NCI-H1436 treated with DMSO at 0.1 percent for 48 hours (cell line): ENCODE measurements at places on chromosomes 11 and 22.

- DNase-seq: no peak
Measured at GRCh38 chr11:134734141-134734845, 322.3 kb upstream of the B3GAT1 start.

DNA sequence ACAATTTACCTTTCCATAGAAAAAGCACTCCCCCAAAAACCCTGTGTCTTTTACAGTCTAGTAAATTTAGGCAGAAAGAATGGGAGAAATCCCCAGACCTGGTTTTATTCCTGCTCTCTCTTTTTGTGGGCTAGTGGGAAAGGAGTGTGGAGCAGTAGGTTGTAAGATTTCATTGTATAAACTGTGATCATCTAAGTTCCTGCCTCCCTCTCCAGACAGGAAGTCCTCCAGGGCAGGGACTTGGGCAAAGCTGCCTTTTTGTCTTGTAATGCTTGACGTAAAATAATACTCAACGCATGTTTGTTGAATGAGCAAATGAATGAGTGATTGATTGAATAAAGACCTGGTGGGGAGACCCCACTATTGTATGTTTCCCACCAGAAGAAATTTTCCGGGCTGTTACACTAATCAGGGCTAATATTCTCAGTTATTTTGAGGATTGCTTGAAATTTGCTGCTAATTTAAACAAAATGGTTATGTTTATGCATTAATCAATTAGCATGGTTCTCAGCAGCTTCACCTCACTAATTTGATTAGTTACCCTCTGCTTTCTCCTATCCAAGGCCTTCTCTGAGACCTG lies 36.3 kb downstream of the CSNK2A3 start:
- no peak for DNase-seq

- DNase-seq: no peak
Measured at GRCh38 chr11:42772886-42773285, 538.9 kb upstream of the API5 start.

DNA sequence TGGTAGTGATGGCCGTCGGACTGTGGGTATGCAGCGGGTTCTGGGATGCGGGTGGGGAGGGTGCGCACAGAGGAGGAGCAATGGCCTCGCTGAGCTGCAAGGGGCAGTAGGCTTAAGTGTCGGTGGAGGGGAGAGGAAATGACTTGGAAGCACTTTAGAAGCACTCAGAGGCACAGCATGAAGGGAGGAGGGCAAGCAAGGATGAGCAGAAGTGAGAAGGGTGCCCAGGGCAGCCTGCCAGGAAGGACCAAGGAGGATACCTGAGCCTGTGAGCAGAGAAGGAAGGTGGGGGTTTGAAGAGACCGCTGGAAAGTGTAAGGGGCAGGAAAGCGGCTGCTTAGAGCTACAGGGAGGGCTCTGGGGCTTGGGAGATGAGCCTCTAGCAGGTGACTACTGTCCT lies 330 bp downstream of the SLC5A1 start:
- DNase-seq: no peak

- DNase-seq: no peak
Measured at GRCh38 chr11:121626980-121627379, 174.2 kb upstream of the SORL1-AS1 start.

GRCh38 chr11:33885338-33886005 lies 6.4 kb downstream of the LMO2 start:
- no peak for DNase-seq

DNA sequence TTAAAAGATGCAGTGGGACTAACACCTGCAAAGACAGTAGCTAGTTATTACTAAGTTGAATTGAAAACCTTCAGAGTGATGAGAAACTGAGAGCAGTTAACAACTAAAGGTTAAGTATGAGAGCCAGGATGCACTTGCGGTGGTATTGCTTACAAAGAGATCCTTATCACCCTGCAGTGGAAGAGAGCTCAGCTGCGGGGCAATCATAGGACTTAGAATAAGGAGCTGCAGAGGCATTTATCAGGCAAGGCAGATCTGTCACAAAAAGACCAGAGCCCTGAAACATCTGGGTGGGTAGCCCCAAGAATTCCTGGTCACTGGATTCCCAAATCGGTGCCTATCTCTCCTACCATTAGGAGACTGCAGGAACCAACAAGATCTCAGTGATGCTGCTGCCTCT lies 34.3 kb upstream of the CFAP300 start:
- DNase-seq: no peak

GRCh38 chr11:67271541-67272284 lies 5.4 kb downstream of the GRK2 start:
- no peak for DNase-seq

- DNase-seq: no peak
Measured at GRCh38 chr22:22248878-22249277, 4.3 kb downstream of the VPREB1 start.

- no peak for DNase-seq
Measured at GRCh38 chr11:76455931-76456330, 11.1 kb downstream of the EMSY start.

DNA sequence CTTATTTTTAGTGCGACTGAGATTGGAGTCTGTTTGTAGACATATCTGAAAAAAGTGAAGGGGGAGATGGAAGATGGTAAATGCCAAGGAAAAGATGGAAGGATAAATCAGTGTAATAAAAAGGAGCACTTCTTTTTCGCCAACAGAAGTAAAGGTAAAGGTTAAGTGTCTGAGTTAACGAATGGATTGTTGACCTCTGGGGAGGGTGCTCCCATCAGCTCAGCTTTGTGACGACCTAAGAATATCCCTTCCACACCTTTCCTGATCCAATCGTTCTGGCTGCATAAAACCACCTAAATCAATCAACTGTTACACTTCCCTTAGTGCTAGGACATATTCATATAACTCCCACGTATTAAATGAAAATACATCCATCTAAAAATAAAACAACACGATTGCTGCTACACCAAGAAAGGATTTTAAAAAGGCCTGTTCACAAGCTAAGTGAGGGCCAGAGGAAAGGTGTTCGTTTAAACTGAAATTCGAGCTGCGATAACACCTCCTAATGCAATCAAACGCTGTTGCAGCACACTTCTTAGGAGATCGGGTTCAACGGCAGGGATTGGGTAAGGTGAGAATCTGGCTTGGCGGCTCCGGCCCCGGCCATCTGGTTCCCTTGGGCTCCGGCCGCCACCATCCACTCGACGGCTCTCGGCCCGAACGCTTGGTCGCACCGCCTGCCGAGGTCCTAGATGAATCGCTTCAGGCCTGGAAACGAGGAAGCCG lies 658 bp downstream of the C11orf71 start:
- DNase-seq: peak; percentile 9

DNA sequence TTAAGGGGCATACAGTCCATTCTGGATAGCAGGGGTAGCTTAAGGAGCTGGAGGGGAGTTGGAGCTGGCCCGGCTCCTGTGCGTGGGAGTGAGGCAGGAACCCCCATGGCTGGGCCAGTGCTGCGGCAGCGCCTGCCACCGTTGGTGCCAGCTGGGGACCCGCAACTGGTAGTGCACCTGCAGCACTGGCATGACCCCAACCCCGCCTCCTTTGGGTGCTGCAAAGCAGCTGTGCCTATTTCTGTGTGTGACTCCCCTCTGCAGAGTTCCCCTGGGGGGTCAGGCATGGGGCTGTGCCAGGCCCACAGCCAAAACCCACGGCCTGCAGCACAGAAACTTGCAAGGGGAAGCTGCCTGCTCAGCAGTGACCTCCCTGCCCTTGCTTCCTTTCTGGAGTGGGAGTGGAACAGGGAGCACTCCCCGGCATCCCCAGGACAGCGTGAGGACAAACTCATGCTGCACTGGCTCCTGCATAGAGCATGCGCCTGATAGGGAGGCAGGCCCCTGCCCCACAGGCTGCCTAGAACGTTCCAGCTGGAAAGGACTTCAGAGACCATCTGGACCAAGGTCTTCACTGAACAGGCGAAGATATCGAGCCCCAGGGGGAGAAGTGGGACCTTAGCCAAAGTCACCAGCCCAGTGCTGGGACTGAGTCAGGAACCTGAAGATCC lies 26.2 kb upstream of the RAB1B start:
- no peak for DNase-seq

DNA sequence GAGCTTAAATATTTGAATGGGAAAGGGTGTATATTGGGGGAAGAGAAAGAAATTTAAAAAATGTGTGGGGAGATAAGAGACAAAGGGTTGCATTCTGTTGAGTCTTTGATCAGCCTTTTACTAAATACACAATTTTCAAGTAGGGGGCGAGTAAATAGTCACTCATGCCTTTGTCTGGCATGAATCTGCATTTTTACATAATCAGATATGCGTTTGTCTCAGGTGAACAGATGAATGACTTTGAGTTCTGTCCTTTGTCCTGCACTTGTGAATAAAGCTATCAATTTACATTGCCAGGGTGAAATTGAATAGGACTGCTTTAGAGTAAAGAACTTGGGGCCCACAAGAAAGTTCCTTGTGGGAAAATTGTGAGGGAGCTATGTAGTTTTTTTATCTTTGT lies 523.6 kb upstream of the LUZP2 start:
- DNase-seq: no peak

DNA sequence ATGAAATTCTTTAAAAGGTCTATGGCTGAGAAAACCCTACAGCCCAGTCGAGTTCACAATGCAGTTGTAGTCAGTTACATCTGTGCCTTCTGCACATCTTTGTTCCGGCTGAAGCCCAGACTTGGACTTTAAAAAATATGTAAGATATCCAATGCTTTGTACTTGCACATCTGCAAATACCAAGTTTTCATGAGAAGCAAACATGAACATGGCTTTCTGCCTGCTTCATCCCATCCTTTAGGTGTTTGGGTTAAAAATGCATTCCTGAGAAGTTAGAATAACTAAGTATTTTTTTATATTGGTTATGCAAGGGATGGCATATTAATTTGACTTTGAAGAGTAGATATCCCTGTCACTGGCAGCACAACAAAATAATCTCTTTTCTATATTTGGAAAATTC lies 528.4 kb downstream of the METTL15 start:
- DNase-seq: no peak

GRCh38 chr11:36065436-36065835 lies 121.6 kb downstream of the LDLRAD3 start:
- DNase-seq: no peak

GRCh38 chr11:10255388-10256125 lies 38.5 kb downstream of the SBF2 start:
- DNase-seq: no peak

- DNase-seq: no peak
Measured at GRCh38 chr11:7597620-7598019, 75.7 kb downstream of the CYB5R2 start.

DNA sequence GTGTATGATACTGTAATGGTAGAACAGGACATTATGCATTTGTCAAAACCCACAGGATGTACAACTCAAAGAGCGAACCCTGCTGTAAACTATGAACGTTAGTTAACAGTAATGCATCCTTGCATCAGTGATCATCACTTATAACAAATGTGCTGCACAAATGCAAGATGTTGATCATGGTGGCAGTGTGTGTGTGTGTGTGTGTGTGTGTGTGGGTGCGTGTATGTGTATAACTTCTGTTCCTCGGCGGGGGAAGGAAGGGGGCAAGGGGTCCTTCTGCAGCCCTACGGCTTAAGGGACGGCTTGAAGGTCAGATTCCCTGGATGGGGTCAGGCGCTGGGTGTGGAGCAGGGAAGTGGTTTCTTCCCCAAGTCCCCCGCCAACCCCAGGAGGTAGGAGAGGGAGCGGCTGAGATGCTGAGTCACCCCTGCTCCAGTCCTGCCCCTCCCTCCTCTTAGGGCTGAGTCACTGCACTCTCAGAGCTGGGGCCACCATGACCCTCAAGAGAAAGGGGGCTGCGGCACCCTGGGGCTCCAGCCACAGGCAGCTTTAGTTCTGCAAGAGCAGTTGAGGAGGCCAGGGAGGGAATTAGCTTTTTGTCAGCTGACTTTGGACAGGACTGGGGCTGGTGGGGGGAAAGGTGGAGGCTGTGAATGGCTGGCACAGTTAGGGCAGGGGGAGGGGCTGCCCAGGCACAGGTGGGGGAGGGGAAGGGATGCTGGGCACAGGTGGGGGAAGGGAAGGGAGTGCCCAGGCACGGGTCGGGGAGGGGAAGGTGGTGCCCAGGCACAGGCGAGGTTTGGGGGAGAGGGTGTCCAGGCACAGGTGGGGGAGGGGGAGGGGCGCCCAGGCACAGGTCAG lies 8.8 kb upstream of the CTSD start:
- DNase-seq: no peak

- DNase-seq: no peak
Measured at GRCh38 chr11:32573228-32573627, 10.4 kb upstream of the EIF3M start.

DNA sequence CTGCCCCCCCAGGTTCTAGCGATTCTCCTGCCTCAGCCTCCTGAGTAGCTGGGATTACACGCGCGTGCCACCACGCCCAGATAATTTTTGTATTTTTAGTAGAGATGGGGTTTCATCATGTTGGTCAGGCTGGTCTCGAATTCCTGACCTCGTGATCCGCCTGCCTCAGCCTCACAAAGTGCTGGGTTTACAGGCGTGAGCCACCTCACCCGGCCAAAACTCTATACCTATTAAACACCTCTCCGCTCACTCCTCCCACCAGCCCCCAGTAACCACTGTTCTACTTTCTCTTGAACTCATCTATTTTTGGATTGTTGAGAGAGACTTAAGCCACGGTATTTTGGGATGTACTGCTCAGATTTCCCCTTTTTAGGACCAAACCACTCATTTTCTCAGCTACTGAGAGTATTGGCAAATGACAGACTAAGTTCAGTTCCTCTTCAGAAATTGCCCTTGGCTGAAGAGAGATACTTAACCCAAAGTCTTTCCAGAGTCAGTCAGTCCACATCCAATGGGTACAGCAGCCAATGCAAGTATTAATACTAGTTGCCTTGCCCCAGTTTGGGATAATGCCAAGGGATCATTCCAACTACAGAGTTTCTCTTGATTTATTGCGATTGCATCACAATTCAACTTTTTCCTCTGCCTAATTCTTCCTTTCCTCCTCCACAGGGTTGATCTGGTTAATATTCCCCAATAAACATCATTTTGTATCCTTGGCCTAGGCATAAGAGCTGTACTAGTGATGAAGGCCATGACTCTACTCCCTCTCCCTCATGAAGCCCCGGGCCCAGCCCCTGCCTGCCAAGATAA lies 36.8 kb upstream of the CSTF3 start:
- no peak for DNase-seq

DNA sequence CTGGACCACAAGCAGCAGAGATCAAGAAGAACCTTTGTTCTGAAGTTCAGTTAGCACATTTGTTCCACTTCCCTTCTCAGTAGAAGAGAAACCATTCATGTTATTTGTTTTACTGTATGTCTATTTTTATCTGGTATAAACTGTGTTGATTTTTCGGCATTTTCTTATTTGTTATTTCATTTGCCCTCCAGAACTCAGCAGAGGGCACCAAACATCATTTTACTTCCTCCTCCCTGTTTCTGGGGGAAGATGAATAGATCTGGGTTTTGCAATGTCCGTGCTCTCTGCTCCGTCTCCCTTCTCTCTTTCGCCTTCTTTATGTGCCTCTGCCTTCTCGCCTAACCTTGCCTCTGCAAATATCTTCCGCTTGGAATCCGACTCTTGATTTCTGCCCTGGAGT lies 366.9 kb downstream of the NTM start:
- DNase-seq: no peak
